Activated CD4-positive, alpha-beta memory T cell treated with anti-CD3 and anti-CD28 coated beads, Interleukin-2, amount 10 ng/mL, durations not matched to agents 7 days and 5 days (primary cell): ENCODE measurements at places on chromosomes 1 and 21. TPM values are rescaled to one million over a fixed set of nuclear protein-coding genes. Genes with fewer than 3 reads are reported as not detected.

- H3K4me3 ChIP-seq: peak overlapping the region; percentile 1
- peaks cover 33% of the 10 kb centered on the region for H3K4me1 ChIP-seq
- DNase-seq: no peak
- H3K36me3 ChIP-seq: peaks cover 19% of the 10 kb centered on the region
Observed at GRCh38 chr1:35561297-35561971, 3.8 kb downstream of the NCDN start.

DNA sequence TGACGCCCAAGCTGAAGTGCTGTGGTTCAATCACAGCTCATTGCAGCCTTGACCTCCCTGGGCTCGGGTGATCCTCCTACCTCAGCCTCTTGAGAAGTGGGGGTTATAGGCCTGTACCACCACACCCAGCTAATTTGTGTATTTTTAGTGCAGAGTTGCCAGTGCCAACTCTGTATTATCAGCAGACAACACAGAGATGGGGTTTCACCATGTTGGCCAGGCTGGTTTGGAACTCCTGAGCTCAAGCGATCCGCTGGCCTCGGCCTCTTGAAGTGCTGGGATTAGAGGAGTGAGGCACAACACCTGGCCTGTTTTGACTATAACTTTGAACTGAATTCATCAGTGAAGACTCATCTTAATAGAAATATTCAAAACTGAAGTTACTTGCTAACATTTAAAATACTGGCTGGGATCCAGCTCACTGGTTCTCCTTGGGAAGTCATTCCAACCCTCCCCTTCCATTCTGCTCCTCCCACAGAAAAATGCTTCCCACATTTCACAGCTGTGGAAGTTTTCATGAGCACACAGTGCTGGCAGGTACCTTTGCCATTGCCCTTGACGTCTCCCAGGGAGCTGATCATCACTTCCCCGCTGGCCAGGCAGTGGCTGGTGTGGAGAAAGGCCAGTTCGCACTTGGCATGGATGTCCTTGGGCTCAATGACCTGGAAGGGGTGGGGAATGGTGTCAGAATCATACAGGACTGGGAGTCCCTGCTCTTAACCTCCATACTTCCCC lies 4.7 kb downstream of the SELENBP1 start:
- no peaks in the 10 kb centered on the region for H3K36me3 ChIP-seq
- DNase-seq: no peak
- H3K4me1 ChIP-seq: no peaks in the 10 kb centered on the region
- H3K27me3 ChIP-seq: no peaks in the 10 kb centered on the region
- no peak overlapping the region for H3K27ac ChIP-seq
- no peak overlapping the region for H3K4me3 ChIP-seq

DNA sequence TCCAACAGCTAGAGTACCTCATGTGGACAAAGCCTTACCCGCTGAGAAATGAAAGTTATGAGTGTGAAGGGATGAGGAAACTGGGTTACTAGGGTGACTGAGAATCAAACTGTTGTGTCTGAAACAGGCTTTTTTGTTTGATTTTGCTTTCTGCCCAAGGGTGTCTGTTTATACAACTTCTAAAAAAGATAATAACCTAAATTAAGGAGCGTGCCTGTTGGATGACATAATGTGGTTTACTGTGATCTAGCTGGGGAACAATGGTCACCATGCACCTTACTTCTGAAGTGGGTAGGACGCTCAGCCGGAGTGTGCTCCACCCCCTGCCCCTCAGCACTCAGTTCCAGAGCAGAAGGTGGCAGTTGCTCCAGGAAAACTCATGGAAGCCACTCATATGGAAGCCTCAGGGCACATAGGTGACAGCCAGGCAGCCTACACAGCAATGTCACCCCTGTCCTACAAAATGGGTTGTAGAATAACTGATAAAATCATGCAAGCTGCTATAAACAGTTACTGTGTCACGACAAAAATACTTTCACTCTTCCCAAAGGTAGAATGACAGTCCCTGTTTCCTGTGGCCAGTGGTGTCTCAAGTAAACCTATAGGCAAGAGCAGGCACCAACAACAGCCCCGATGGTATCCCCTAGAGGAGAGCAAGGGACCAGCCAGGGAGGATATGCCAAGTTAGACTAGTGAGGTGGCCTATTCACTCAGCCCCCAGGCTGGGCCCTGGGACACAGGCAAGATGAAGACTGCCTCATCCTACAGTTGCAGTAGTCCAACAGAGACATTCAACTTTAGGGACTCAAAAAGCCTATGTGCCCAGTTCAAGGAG lies 29.3 kb downstream of the SIPA1L2 start:
- DNase-seq: no peak
- peak overlapping the region; percentile 52 for H3K27ac ChIP-seq
- H3K36me3 ChIP-seq: no peaks in the 10 kb centered on the region
- H3K4me3 ChIP-seq: no peak overlapping the region
- peaks cover 39% of the 10 kb centered on the region for H3K4me1 ChIP-seq
- H3K27me3 ChIP-seq: no peaks in the 10 kb centered on the region

FAM72A gene
- 31.6 TPM for total RNA-seq

GRCh38 chr1:61352845-61353435 lies 270.6 kb downstream of the NFIA start:
- peaks cover 5% of the 10 kb centered on the region for H3K4me1 ChIP-seq
- H3K36me3 ChIP-seq: no peaks in the 10 kb centered on the region
- H3K27me3 ChIP-seq: no peaks in the 10 kb centered on the region
- no peak for DNase-seq

DNA sequence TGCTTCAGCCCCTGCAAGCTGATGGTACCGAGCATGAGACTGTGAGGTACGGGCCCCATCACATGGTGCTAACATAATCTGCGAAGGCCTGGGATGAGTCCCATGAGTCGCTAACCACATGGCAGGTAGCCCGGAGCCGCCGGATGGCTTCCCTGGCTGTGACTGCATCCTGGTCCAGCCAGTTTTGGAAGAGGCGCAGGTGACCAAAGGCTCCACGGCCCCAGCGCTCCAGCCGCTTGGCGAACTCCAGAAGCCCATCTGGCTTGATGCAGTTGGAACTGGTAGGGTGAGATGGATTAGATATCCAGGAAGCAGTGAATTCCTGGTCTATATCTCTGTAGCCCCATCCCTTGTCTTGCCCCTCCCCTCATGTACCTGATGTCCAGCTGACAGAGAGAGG lies 24.6 kb downstream of the LRRC41 start:
- H3K36me3 ChIP-seq: peaks cover 77% of the 10 kb centered on the region
- DNase-seq: no peak
- H3K4me1 ChIP-seq: no peaks in the 10 kb centered on the region
- no peak overlapping the region for H3K27ac ChIP-seq
- H3K4me3 ChIP-seq: no peak overlapping the region

TFF1 gene
- not detected for total RNA-seq

DNA sequence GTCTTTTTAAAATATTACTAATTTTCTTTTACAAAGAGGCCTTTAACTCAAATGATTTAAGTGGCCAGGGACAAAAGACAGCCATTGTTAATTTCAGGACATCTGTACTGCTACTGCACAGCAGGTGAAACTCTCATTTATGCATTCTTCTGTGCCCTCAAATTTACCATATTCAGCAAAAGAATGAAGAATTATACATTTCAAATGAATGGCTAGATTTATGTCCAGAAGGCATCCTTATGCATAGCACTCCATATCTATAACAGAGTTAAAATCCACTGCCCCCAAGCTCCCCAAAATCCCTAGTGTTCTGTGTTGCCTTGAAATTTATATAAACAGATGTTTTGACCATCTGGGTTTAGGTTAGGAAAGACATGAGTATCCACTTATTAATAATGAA lies 202.6 kb downstream of the DNM3 start:
- H3K4me1 ChIP-seq: peaks cover 9% of the 10 kb centered on the region
- no peaks in the 10 kb centered on the region for H3K27me3 ChIP-seq
- H3K36me3 ChIP-seq: no peaks in the 10 kb centered on the region
- no peak for DNase-seq
